Left kidney (tissue), 8 donors: ENCODE measurements at places on chromosomes 5 and 9. TPM values are rescaled to one million over a fixed set of nuclear protein-coding genes. Genes with fewer than 3 reads are reported as not detected.

DTWD2 gene
- 14.1 TPM for polyA plus RNA-seq

DNA sequence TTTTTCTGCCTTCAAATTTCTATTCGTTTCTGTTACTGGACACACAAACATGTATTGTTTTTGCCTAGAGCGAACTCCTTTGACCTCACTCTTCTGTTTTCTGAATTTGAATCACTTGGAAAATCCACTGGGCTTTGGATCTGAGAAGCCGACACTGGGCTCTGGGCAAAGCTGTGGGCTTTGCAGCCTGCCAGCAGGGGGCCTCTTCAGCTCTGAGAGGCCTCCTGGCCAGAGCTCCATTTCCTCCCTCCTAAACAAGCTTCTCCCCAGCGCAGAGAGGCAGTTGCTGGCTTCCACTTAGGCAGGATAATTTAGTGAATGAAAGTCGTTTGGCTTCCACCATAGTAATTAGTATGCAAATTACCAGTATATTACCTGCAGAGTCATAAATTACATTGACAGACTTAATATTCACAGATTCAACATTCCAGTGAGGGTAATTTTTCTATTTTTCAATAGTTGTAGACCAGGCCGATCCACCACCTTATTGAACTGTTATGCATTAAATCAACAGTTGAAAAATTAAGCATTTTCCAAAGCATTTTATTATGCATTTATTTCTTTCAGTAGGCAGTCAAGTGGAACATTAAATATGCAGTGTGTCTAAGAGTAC is 104.0 kb upstream of the ZNF366 start:
- peak; percentile 52 for DNase-seq

ARHGAP26 gene
- polyA plus RNA-seq, result 14.7 TPM

GRCh38 chr9:8468045-8468637 is 668.6 kb upstream of the DMAC1 start:
- no peak for DNase-seq

PCDHAC1 gene
- 0.13 TPM for polyA plus RNA-seq

DNA sequence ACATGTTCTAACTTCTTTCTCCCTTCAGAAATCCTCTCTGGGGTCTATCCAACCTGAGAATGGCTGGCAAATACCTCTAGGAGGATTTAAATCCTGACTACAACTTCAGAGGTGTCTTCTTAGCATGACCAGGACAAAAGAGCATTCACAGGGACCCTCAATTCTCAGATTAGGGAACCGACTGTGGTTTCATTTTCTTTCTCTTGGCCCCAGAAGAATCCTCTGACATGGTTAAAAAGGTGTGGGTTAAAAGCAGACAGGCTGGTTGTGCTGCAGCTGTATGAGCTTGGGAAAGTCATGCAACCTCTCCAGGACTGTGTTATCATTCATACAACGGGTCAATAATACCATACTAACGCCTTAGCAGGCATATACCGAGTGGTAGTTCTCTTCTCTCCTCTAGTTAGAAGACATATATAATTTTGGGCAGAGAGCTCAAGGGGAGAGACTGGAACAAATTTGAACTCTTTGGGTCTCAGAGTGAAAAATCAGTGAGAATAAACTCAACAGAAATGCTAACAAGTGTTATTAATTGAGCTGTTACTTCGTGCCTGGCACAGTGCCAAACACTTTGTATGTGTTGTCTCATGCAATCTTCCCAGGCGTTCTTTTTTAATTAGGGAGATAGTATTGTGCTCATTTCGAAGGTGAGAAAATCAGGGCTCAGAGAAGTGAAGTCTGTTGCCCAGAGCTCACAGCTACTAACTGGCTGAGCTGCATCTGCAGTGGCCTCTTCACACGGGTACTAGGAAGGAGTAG is 35.2 kb downstream of the INSYN2B start:
- DNase-seq, result no peak

DNA sequence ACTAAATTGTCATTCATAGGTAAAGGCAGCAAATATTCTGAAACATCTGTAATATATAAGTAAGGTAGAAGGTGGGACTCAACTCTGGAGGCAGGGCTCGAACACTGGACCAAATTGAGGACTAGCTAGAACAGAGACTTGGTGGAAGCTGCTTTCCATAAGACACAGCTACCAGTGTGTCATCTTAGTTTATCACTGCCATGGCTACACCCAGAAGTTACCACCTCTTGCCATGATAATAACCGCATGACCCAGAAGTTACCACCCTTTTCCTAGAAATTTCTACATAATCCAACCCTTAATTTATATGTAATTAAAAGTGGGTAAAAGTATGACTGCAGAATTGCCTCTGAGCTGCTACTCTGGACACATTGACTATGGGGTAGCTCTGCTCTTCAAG is 99.7 kb downstream of the STARD4 start:
- no peak for DNase-seq

BBLN gene
- 31.8 TPM for polyA plus RNA-seq

GRCh38 chr5:93674138-93674537 is 67.3 kb downstream of the POU5F2 start:
- no peak for DNase-seq

GRCh38 chr9:2059274-2059929 is 44.3 kb downstream of the SMARCA2 start:
- DNase-seq, result no peak

DPYSL3 gene
- polyA plus RNA-seq, result 33.8 TPM

DNA sequence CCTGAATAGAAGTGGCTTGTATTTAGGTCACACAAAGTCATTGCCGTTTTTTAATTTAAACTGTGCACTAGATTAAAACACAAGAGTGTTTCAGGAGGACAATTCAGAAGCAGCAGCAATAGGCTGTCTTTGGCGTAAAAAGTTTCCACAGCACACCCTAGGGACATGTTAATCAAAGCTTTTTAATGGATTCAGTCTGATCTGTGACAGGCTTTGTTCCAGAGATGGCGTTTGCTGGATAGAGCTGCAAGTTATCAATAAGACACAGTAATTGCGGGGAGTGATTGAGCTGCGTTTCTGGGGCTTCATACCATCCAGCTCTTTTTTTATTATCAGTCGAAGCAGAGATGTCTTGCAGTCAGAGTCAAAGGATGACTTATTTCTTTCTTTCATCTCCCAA is 300.3 kb downstream of the ZNF608 start:
- DNase-seq, result no peak

GRCh38 chr5:139342423-139342723 is 719 bp downstream of the PAIP2 start:
- no peak for DNase-seq

DNA sequence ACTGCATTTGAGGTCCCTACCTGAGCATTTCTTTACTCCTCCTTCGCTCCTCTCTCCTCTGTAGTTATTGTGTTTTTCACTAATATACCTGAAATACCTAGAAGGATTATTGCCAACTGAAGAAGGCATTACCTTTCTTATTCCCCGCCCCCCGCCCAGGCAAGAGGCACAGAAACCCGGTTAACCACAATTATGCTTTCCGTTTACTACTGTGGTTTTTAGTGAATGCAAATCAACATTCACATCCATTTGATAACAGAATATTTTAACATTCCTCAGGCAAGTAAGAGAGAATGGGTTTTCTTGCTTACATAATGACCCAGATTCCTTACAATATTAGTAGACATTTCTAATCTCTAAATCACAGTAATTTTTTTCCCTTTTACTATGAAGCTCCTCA is 136.9 kb downstream of the PCSK5 start:
- DNase-seq, result no peak

DNA sequence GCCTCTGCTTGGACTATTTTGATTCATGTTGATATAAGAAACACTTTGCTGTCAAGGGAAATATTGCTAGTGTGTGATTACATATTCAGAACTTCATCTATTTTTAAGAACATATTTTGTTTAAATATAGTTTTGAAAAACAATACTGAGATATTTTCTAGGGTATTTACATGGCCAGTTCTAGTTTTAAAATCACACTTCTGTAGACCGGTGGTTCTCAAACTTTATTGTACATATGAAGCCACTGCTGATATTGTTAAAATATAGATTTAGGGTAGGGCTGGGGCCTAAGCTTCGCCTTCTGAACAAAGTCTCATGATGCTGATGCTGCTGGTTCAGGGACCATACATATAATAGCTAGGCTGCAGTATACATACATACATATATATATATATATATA is 1000.0 kb downstream of the PTPRD start:
- DNase-seq, result no peak

DNA sequence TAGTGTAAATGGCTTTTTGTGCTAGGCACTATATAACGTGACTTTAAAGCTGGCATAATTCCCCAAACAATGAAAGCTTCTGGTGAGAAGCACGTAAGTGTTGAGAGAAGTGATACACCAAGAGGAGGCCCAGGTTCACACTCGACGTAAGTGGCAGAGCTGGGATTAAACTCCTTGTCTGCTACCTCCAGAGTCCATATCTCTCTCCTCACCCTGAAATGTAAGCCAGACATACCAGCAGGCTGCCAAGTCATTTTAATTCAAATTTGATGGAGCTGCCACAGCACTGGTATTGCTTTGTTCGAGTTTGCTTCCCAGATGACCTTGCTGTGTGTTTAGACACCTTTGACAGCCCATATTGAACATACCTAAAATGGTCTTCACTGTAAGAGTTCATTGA is 319.7 kb downstream of the GLIS3 start:
- no peak for DNase-seq

- DNase-seq, result no peak
Observed at GRCh38 chr5:165576678-165577275, 2071.4 kb downstream of the MAT2B start.

GMCL2 gene
- not detected for polyA plus RNA-seq

PELO gene
- polyA plus RNA-seq, result 26.7 TPM

NRG2 gene
- 0.88 TPM for polyA plus RNA-seq

DNA sequence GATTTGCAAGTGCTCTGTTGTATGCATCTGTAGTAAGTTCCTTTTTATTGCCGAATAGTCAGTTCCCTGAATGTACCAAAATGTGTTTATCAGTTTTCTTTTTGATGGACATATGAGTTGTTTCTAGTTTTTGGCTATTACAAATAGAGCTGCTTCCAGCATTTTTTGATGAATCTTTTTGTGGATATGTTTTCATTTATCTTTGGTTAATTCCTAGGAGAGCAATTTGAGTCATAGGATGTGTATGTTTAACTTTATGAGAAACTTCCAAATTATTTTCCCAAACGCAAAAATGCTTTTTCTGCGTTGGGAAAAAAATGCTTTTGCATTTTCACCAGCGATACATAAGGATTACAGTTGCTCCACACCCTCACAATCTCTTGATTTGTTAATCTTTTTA is 287.7 kb downstream of the FER start:
- DNase-seq, result no peak

- DNase-seq, result no peak
Observed at GRCh38 chr9:131008909-131009618, at the start of gene LAMC3. TSS of gene LAMC3 (plus strand) at chr9:131009174. CDS start at chr9:131009215, 41 bp downstream.

ADRA1B gene
- polyA plus RNA-seq, result 2.6 TPM

- no peak for DNase-seq
Observed at GRCh38 chr5:118968406-118968911, 19.9 kb downstream of the DTWD2 start.

DNA sequence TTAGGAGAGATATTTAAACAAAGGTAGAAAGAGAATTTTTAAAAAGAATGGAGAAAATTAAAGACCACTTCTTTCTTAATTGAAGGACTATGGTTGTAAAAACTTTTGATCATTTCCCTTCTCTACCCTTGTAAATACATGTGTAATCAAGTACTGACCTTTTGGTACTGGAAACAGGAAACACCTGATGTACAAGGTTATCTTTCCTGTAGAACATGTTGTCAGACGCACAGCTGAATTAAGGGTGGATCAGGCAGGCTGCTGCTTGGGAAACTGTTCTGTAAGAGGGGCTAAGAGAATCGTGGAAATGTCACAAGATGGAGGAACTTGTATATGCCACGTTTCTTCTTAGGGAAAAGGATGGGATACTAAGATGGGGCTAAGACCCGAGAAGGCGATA is 341.6 kb downstream of the ZNF608 start:
- DNase-seq, result no peak

- no peak for DNase-seq
Observed at GRCh38 chr9:85723215-85723614, 18.5 kb downstream of the AGTPBP1 start.

DNA sequence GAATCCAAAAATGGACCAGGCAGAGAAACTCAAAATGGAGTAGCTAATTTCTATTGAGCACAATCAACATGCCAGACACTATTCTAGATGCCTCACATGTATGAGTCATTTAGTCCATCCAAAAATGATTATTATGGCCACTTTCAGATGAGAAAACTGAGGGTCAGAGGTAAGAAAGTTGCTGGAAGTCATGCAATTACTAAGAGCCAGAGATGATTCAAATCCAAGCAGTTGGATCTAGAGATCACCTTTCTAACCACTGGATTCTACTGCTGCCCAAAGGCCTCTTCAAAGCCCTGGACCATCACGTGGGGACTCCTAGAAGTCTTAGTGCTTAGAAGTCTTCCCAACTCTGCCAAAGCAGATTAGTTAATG is 51.8 kb upstream of the HMHB1 start:
- no peak for DNase-seq

GRCh38 chr5:180848265-180848664 is 12.8 kb downstream of the ZFP62 start:
- no peak for DNase-seq

GRCh38 chr5:169164481-169164925 is 136.4 kb downstream of the SLIT3 start:
- no peak for DNase-seq

SPAG8 gene
- polyA plus RNA-seq, result 10.4 TPM
